ENCODE measurements at places on chromosomes 3 and 15.

GRCh38 chr3:128253150-128253549 is 99.9 kb downstream of the EEFSEC start:
- DNase-seq = no peak

GRCh38 chr3:153319705-153320554 is 157.9 kb downstream of the RAP2B start:
- DNase-seq = no peak

DNA sequence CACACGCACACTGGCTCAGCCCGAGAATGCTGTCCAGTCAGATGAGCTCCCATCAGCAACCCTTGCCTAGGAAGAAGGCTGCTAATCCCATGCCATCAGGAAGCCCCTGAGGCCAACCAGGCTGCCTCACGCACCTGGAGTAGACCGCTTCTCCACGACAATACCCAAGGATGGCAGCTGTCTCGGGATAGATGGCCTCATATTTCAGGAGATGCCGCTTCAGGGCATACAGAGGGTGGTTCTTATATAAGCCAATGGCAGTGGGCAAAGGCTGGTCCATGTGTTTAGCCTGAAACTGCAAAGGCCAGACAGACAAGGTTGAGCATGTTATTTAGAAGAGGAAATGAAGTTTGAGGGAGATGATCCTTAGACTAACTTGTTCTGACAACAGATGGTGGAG is 22.2 kb downstream of the XPC start:
- no peak for DNase-seq

DNA sequence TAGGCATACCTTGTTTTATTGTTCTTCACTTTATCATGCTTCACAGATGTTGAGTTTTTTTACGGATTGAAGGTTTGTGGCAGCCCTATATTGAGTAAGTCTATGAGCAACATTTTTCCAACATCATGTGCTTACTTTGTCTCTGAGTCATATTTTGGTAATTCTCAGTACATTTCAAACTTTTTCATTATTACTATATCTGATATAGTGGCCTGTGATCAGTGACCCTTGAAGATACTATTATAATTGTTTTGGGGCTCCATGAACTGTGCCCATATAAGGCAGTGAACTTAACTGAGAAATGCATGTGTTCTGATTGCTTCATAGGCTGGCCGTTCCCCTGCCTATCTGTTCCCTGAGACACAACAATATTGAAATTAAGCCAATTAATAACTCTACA is 42.8 kb upstream of the NSMCE3 start:
- DNase-seq = no peak

DNA sequence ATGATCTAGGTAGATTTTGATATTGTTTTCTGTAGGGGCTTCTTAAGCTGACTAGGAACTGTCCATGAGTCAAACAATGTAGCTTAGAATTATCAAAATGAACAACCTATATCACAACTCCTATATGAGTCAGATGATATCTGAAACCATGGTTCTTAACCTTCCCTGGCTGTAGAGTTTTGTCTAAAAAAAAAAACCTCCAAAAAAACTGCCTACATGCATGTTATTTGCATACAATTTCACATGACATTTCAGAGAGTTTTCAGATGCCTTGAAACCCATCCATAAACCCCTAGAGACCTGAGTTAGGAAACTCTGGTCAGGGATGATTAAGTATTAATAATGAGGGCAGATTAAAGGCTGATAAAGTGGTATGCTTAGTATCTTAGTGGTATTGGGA is 157.0 kb downstream of the CHST2 start:
- DNase-seq = peak; percentile 21

DNA sequence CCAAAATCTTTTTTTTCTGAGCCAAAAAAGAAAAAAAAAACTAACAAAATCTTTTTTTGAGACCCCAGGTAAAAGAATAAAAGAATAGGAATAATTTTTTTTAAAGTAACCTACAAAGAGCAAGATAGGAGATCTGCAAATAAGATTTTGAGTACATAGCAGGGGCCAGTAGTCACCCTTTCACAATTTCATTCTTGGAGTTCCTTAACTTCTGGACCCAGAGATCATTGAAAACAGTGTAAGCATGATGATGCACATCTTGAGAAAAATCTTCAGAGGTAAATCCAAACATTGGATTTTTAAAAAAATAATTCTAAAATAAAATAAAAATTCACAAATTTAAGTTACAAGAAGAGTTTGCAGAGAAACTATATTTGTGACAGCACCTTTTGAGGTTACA is 18.8 kb downstream of the TFRC start:
- no peak for DNase-seq

- no peak for DNase-seq
Measured at GRCh38 chr3:23713641-23714040, 92.1 kb upstream of the UBE2E1 start.

DNA sequence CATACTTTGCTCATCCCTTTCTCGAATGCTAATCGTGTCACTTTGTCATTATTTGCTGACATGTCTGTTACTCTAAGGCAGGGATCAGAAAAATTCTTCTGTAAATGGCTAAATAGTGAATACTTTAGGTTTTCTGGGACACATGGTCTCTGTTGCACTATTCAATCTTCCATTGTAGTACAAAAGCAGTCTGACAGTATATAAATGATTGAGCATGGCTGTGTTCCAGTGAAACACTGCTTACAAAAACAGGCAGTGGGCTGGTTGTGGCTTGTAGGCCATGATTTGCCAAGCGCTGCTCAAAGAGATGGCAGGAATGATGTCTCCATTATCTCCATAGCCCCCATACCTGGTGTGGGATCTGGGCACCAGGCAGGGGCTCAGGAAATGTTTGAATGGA is 45.6 kb downstream of the TMEM266 start:
- DNase-seq = no peak

DNA sequence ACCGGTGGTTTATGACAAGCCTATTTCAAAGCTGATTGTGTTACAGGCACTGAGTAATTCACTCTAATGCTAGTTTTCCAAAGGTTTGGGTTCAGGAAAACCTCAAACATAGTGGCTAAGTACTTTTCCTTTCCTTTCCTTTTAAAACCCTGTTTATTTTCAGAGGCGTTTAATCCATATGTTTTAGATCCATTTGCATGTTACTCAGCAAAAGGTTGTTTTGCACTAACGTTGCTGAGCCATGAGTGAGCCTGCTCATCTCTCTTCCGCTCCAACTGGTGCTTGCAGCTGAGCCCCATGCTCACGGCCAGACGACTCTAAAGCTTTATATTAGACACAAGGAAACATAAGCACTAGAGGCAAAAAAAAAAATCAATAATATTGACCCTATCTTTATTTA is 9.4 kb downstream of the CEMIP start:
- no peak for DNase-seq

- no peak for DNase-seq
Measured at GRCh38 chr3:146313031-146313745, 62.3 kb upstream of the PLSCR4 start.

DNA sequence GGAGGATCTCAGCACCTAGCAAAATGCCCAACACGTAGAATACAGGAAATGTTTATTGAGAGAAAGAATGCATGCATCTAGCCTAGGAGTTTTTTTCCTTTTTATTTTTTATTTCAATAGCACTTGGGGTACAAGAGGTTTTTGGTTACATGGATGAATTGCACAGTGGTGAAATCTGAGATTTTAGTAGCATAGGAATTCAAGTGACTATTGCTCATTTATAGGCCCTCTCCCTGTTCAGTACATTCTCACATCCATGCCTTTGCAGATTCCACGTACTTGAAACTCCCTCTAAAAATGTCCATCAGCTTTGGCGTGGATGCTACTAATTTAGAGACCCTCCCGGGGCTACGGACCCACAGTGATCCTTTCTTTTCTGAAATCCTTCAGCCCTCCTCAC is 61.7 kb upstream of the PIAS1 start:
- DNase-seq = no peak

DNA sequence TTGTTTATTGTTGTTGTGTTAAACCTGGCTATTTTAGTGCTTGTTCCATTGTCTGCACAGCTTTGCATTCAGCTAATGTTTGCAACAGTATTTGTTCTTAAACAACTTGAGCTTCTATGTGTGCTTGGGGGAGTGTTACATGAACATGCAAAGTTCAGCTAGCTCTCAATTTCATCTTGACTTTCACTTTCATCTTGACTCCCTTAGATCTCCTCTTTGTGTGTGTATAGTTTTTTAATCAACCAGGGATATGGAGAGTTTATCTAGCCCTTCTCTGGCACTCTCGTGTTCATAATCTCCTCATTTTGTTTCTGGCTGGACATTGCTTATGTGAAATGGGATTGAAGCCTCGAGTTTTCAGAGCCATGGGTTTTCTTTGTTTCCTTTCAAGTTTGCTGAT is 212.4 kb upstream of the ZBTB20 start:
- DNase-seq = no peak

DNA sequence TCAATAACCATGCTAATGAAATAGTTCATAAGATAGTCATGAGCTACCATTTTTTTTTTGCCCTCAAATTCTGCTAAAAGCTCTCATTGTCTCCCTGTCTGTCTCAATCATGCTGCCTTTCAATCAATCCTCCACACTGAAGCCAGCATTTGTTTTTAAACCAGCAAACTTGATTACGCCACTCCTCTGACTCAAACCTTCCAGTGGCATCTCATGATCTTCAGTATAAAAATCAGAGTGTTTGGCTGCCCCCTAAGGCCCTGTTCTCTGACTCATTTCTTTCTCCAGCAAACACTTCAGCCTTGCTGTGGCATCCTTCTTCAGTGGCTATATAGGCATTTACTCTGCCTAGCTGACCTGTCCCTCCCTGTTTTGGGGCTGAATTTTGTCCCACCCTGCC is 36.0 kb upstream of the EOMES start:
- DNase-seq = no peak

GRCh38 chr3:100042166-100042981 is 71.9 kb downstream of the FILIP1L start:
- DNase-seq = no peak

- peak; percentile 9 for DNase-seq
Measured at GRCh38 chr3:167913219-167913835, 177.8 kb downstream of the SERPINI1 start.

DNA sequence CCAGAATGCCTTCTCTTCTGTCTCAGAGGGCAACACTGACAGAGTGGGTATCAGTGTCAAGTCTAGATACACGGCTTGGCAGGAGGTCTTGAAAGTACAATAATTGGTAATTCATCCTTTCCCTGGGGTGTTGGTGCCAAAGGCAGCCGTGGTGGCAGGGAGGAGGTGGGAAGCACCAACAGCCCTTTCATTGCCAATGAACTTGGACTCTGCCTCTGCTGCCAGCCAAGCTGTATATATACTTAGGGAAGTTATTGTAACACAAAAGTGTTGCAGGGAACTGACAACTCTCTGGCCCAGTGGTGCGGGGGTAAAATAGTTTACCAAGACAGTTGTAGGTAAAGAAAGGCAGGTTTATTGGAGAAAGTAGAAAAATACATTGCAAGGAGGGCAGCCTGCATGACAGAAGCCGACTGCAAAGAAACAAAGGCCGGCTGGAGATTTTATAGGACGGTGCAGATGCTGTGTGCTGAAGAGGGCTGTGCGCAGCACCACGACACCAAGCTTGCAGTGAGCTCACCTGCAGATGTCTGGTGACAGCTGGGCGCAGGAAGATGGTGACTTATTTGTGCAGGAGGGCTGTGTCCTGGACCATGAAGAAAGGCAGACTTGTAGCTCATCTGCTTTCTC is 4.0 kb upstream of the FAM3D start:
- DNase-seq = no peak

GRCh38 chr15:79623488-79623887 is 191.4 kb downstream of the MINAR1 start:
- DNase-seq = no peak

GRCh38 chr15:73865904-73866303 is 7.5 kb upstream of the TBC1D21 start:
- DNase-seq = no peak

DNA sequence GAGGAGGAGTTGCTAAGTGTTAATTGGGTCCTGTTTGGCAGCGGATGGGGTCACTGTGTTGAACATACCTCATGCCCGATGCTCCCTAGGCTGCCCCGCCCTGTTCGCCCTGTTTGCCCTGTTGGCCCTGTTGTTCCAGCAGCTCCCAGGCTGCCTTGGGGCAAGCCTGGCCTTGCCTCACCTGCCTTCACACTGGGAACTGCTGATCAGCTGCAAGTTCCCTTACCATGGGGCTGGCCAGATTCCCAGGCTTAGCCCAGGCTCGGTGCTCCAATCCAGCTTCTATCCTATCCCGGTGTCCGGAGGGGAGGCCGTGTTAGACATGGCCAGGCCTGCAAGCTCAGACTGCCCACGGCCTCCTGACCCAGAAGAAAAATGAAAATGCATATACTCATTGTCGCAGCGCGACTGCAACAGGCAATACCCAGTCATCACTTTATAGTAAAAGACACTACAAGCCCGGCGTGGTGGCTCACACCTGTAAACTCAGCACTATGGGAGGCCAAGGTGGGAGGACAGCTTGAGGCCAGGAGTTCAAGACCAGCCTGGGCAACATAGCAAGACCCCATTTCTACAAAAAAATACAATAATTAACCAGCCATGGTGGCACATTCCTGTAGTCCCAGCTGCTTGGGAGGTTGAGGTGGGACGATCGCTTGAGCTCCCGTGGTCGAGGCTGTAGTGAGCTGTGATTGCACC is 42.9 kb upstream of the ZNF710 start:
- DNase-seq = peak; percentile 60

- DNase-seq = no peak
Measured at GRCh38 chr15:56236197-56236596, 7.5 kb downstream of the RFX7 start.

DNA sequence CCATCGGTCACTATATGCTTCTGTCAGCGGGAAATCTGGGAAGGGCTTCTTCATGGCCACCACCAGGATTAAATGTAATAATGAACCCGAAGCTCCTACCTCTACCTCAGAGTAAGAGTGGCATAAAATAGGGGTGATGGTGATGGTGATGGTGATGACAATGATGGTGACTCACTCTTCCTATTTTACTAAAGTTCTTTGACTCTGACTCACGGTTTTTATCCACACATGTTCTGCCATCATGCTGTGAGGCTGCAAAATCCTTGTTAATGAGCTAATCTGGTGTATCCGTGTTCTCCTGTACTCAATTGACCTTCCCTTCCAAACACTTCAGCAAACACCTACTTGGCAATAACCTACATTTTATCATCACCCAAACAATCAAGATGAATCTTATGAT is 18.3 kb upstream of the FOXP1 start:
- DNase-seq = no peak

DNA sequence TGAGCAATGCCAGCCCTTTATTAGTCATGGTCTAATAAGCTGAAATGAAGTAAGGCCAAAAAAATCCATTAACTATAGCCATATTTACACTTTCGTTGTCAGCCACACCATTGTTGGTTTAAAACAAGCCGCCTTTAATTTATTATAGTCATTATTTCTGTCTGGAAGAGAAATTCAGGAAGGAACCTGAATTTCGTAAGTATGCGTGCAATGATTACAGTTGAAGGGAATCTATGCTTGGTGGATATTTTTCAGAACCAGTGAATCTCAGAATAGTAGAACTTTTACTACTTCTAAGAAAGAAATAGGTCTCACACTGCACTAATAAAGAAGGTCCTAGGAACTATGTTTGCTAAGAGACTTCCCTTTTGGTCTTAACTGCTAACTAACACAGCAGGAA is 59.1 kb downstream of the FAM43A start:
- no peak for DNase-seq

GRCh38 chr3:184459355-184459754 is 79.5 kb downstream of the CHRD start:
- DNase-seq = no peak

- DNase-seq = peak; percentile 93
Measured at GRCh38 chr3:27368831-27369607, at the start of gene NEK10. Gene NEK10, minus strand, starts transcription at chr3:27369383. Its CDS starts 16,501 bp downstream, at chr3:27352882.

GRCh38 chr15:88535100-88535499 is 11.4 kb downstream of the DET1 start:
- no peak for DNase-seq

GRCh38 chr3:99911433-99911832 is 93.8 kb downstream of the CMSS1 start:
- no peak for DNase-seq

GRCh38 chr15:98375513-98376340 is 272.6 kb upstream of the IGF1R start:
- DNase-seq = no peak
